ENCODE measurements at places on chromosomes 1 and 21. TPM values are rescaled to one million over a fixed set of nuclear protein-coding genes. Genes with fewer than 3 reads are reported as not detected.

ADAR gene
- 132 TPM for polyA plus RNA-seq

CADM3 gene
- not detected for polyA plus RNA-seq

ATP5IF1 gene
- polyA plus RNA-seq, result 468 TPM

OR2M4 gene
- polyA plus RNA-seq, result not detected

DNA sequence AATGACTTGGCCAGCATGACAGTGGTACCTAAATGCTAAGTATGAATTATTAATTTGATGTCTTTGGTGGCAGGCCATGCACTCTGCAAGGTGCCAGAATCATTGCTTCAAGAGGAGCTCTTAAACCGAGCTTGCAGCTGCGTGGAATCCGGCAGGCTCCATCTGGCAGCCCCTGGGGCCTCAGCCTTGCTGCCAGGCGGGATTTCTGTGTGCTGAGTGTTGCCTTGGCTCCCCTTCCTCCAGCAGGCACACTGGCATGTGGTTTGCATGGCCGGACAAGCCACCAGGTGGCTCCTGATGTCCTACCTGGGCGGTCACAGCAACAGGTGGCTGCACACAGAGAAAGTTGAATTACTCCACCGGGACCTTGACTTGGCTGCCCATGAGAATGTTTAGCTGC, 155.4 kb downstream of the URB2 start:
- no peak for DNase-seq

DNA sequence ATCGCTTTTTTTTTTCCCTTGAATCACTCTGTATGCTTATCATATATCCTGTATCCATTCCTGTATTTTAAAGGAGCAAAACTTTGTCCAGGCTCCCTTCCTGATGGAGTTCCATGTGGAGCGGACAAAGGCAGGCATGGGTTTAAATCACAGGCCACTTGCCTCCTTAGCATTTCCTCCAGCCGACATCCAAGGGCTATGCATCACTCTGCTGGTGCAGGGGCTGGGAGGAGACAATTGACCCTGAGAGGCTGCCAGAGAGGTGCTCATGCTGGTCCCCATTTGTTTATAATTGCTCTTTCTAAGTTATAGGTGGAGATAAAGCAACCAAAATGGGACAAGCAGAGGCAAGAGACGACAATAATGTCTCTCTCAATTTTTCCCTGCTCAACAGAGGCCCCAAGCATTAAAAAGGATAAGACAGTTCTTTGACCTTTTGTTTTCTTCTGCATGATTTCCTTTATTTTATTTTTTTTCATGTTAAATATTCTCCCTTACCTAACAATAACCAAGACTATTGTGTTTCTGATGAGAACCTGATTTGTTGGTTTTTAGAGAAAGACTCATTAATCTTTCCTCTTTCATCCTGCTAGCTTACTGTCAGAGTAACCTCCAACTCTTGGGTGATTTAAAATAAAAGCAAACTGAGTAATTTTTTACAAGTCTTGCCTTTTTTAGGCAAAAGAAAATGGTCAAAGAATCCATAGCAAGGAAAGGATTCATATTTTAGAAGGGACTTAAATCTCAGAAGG, 353.7 kb downstream of the ADGRL2 start:
- DNase-seq, result no peak

GRCh38 chr1:40032240-40032891, 8.2 kb upstream of the CAP1 start:
- DNase-seq, result peak; percentile 49

- no peak for DNase-seq
Observed at GRCh38 chr1:162180813-162181212, 111.3 kb downstream of the NOS1AP start.

- no peak for DNase-seq
Observed at GRCh38 chr1:27569506-27570291, 34.2 kb downstream of the AHDC1 start.
